Activated naive CD4-positive, alpha-beta T cell treated with Interleukin-2 at 50 U/mL for 16 hours (primary cell): ENCODE measurements at places on chromosomes 3 and 15.

- peak; percentile 60 for DNase-seq
These were observed 35.3 kb downstream of the ANXA2 start for GRCh38 chr15:60362321-60363086.

GRCh38 chr3:62653796-62654195 is 221.4 kb downstream of the CADPS start:
- DNase-seq, result no peak

- DNase-seq, result peak; percentile 32
These were observed at the start of gene GPR176 for GRCh38 chr15:39919748-39920509. Gene GPR176, minus strand, starts transcription at chr15:39920266. Its CDS starts 240 bp downstream, at chr15:39920026.

GRCh38 chr3:53500165-53500777 is 5.9 kb downstream of the CACNA1D start:
- DNase-seq, result no peak

GRCh38 chr3:14831916-14832450 is 13.2 kb downstream of the FGD5 start:
- DNase-seq, result no peak

GRCh38 chr3:126118591-126118990 is 34.7 kb upstream of the SLC41A3 start:
- no peak for DNase-seq

DNA sequence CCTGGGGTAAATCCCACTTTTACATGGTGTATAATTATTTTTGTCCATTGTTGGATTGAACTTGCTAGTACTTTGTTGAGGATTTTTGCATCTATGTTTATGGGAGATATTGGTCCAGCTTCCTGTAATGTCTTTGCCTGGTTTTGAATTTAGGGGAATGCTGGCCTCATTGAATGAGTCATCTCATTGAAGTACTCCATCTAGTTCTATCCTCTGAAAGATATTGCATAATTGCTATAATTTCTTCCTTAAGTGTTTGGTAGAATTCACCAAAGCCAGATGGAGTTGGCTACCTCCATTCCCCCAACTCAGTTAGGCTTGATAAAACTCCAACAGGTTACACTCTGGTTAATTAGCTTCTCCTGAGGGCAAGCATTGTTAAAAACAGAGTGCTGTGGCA is 237.4 kb upstream of the TGFBR2 start:
- DNase-seq, result no peak

DNA sequence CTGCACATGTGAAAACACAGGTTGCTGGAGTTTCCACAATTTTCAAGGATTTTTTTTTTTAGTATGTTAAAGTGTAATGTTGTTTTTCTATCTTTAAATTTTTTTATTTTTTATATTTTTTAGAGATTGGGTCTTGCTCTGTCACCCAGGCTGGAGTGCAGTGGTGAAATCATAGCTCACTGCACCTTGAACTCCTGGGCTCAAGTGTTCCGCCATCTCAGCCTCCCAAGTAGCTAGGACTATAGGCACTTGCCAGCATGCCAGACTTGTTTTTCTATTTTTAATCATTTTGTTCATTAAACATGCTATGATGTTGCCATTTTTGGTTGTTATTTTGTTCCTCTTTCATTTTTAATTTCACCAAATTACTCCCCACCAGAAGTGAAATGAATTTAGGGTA is 16.7 kb upstream of the THUMPD3 start:
- DNase-seq, result no peak

GRCh38 chr3:188664795-188665194 is 507.0 kb upstream of the TPRG1 start:
- no peak for DNase-seq

GRCh38 chr15:69661871-69662644 is 209.4 kb downstream of the RPLP1 start:
- no peak for DNase-seq

- DNase-seq, result no peak
These were observed 53.7 kb downstream of the ARNT2 start for GRCh38 chr15:80457896-80458295.

DNA sequence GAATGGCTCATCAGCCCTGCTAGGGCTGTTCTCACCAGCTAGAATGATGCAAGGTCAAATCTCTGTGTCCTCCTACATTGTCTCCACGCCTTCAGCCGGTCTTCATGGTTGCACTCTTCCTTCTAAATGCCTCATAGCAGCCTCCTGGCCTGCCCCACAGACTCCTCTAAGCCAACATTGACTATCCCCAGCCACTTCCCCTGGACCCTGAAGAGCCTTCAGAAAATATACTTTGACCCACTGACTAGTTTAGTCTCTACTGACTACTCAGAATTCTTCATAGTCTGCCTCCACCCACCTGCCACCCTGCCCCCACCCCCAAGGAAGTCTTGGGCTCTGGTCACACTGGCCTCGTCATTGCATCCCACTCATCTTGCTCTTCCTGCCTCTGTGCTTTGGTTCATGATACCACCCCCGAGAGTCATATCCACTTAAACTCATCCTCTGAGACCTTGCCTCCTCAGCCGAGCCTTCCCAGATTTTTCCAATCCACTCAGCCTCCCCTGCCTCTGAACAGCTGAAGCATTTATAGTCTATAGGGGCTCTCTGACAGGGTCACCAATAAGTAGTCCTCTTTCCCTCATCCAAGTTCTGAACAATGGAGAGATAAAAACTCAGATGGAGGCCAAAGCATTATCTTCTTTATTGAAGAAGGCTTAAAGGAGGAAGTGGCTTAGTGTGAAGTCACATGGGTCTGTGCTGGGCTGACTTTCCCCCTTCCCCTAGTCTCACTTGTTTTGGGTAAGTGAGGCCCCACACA is 9.5 kb upstream of the DOCK3 start:
- no peak for DNase-seq

- no peak for DNase-seq
These were observed 31.1 kb downstream of the LSM3 start for GRCh38 chr3:14209581-14210289.

GRCh38 chr3:46944191-46944590 is 32.4 kb downstream of the CCDC12 start:
- no peak for DNase-seq

DNA sequence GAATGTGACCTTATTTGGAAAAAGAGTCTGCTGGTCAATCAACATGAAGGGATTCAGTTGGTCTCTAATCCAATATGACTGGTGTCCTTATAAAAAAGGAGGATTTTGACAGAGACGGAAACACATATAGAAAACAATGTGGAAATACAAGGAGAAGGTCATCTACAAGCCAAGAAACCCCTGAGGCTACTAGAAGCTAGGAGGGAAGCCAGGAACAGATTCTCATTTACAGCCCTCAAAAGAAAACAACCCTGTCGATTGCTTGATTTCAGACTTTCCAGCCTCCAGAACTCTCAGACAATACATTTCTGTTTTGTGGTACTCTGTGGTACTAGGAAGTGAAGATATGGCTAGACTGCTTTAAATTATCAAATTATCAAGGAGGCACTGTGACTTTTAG is 162.9 kb upstream of the IGF1R start:
- no peak for DNase-seq

- no peak for DNase-seq
These were observed 188.8 kb downstream of the FEZF2 start for GRCh38 chr3:62184559-62184958.

DNA sequence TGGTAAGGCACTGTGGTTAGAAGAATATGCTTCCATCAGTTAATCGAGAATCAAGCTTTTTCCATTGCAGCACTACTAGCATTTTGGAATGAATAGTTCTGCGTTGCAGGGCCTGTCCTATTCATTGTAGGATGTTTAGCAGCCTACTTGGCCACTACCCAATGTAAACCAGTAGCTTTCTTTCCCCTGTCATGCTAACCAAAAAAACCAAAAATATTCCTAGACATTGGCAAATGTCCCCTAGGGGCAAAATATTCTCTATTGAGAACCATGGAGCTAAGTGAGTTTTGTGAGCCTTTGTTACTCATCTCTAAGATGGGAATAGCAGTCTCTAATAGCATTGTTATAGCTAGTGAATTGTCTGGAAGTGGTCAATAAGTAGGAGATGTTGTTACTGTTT is 187.2 kb downstream of the CADPS start:
- DNase-seq, result no peak

DNA sequence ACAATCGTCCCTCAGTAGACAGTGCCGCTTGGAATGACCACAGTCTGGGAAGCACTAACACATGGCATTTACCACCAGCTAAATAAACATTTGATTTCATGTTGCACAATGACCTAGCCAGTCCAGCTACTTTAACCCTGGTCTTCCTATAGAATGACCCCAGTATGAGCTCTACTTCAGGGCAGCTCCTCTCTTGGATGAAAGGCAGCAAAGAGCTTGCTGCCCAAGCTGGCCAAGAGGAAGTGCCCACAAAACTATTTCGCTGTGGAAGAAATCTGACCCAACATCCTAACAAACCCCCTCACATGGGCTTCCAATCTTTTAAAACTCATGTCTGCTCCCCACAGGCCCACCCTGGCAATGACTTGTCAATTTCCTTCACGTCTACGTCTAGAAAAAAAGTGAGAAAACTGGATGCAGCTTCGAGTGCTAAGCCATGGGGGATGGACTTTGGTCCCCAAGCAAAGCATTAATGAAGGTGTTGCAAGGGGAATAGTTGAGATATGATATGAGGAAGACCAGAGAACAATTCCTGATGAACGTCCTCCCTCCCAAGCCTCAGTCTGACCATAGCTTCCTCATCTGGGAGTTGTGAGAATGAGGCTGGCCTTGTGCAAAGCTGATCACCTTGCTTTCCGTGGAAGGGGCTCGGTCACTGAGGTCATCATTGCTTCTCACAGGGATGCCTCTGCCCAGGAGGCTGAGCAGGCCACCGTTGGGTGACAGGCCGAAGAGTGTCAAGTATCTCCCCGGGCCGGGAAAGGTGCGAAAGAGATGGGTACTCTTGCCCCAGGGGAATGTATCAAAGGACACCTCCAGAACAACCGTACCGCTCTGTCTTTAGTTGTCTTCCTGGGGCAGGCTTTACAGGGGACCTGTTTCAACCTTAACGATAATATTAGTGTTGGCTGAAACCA is 964 bp downstream of the SLC25A20 start:
- no peak for DNase-seq

DNA sequence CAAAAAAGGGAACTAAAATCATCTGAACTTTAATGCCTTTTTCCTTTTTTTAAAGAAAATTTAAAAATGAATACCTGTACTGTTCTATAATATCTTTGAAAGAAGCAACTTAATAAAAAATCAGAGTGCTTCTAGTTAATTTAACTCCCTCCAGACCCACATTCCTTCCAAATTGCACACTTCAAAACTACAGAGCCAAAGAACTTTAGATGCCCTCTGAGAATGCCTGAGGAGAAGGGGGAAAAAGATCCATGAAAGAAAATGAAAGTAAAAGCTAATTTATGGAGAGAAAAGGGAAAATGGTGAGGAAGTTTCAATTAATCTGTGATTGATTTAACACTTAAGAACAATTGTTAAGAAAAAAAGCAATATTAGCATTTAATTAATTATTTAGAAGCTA is 1141.6 kb downstream of the IGSF11 start:
- DNase-seq, result no peak

GRCh38 chr15:67840749-67841512 is 1.1 kb upstream of the RNU6-1 start:
- DNase-seq, result no peak

GRCh38 chr3:58728723-58729122 is 62.1 kb upstream of the FAM3D start:
- DNase-seq, result no peak
